ENCODE measurements at places on chromosomes 1 and 21.

GRCh38 chr1:201533836-201534235 is 5.1 kb upstream of the NAV1 start:
- peak; percentile 56 for DNase-seq

- peak; percentile 36 for DNase-seq
Measured at GRCh38 chr1:85447006-85447943, 17.7 kb downstream of the DDAH1 start.

DNA sequence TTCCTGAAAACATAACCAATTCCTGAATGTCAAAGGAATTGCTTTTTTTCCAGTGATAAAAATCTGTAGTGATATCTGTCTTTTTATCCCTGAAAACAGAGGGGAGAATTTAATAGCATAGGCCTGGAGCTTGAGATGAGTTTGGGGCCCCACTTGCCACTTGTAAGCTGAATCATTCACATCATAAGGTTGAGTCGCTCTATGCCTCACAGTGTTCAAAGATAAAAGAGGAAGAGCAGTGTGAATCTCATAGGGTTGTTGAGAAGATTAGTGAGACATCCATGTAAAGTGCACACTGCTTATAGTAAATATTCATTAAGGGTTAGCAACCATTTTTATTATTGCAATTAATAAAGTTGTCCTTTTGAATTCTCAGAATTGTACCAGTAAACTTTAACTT is 271.3 kb downstream of the DNM3 start:
- DNase-seq = no peak

- peak; percentile 52 for DNase-seq
Measured at GRCh38 chr21:34974162-34974981, 74.7 kb downstream of the RUNX1 start.

DNA sequence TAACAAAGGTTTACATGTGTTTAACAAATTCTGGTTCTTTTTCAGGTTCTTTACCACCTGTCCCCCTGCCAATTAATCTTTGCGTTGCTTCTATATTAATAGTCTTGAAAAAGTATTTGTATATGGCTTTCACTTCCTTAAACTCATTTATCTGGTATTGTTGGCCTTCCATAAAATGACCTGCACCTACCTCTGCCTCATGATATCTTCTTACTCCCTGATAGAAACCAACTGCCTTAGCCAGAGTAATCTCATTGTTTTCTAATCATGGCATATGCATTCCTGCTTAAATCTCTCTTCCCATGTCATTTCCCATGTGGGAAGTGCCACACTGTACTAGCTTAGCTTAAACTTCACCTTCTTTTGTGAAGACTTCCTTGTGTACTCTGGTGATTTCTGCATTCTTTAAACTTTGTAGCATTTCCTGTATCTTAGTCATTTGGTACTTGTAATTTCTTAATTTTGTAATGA is 8.7 kb downstream of the SMG7 start:
- DNase-seq = peak; percentile 52

DNA sequence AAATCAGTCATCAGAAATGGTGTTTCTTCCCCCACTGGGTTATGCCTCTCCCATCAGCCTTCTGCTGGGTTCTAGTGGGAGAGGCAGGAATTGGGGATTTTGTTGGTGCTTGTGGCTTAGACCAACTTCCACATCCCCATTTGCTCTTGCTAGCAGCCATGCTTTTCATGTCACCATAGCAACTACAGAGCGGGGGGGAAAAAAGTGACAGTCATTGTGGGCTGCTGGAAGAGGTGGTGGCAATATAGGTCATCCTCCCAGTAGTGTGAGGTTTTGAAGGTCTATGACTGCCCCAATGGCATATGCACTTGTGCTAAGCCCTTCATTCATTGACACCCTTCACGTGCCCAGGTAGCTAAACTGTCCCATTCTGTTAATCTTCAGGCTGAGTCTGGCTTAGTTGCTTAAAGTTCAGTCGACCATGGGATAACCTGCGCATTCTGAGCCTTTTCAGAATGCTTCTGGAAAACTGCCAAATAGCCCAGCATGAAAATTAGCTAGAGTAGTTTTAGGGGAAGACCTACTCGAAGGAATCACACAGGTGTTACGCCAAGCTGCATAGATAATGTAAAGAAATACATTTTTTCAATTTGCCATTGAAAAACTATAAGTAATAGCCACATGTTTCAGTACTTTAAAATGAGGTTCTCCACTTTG is 53.7 kb upstream of the ZNF326 start:
- no peak for DNase-seq

- DNase-seq = peak; percentile 26
Measured at GRCh38 chr1:86779308-86780191, 75.2 kb downstream of the SH3GLB1 start.

DNA sequence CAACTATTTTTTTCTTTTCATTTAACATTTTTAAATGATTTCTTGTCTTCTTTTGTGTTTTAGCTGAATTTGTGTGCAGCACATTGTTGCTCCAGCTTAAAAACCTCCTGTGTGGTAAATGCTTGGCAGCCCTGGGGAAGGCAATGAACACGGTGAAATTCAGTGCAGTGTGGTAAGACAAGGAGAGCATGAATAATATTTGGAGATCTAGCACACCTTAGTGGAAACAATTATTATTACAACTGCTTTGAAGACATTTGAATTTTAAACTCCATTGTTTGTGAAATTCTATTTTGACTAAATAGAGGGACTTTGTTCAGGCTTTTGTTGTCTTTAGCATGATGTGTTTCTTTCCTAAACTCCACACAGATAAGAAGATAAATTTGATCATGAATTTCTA is 242.6 kb upstream of the CXADR start:
- no peak for DNase-seq

DNA sequence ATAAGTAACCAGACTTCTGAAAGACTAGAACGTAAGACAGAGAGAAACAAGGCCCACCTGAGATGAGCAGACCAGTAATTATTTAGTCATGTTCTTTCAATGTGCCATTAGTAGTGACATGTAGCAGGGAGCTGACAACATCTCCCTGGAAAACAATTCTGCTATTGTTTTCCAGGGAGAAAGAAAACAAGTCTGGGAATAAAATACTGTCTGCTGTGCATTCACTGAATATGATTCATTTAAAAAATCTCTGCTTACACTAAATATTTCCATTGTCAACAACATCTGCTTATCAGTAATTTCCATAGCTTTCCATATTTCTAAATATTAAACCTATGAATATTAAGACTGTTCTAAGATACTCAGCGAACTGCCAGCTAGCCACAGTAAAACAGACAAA is 80.0 kb downstream of the VCAM1 start:
- no peak for DNase-seq

- no peak for DNase-seq
Measured at GRCh38 chr1:23610677-23611076, 51.4 kb upstream of the ID3 start.

DNA sequence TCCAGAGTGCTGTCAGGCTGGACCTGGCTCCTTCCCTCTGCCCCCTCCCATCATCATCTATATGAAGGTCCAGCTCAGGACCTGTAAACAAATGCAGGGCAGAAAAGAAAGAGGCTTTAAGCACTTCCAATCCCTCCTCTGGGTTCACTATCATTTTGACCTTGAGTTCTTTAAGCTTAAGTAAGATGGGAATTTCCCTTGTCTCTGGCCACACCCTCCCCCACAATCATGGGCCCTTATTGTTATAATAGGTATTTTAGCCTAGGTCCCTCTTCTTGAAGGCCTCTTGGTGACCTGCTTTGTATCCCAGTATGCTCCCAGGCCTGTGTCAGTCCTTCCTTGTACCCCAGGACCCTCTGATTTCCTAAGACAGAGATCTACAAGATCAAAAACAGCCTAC is 45.1 kb upstream of the EPS15 start:
- DNase-seq = peak; percentile 61

- no peak for DNase-seq
Measured at GRCh38 chr1:116012716-116013115, 36.4 kb downstream of the SLC22A15 start.

DNA sequence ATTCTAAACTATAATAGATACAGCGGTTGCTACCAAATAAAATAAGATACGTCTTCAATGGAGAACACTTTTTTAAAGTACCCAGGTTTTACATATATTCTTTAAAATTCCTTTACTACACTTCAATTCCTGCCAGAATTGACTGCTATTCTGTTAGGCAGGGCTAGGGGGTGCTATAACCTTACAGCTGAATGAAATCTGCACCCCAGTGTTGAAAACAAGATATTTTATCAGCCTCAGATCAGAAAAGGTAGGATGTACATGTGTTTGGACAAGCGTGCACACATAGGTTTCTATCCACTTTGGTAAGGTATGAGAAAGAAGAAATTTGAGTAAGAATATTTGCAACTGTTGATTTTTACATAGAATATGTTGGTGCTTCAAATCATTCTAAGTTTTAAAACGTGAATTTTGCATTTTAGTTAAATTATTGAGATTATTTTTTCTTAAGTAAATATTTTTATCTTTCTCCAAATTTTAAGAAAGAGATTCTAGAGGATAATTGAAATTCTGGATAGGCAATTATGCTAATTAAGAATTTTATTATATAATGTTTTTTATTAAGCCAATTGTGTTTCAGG is 490.8 kb upstream of the ADGRL4 start:
- peak; percentile 42 for DNase-seq

DNA sequence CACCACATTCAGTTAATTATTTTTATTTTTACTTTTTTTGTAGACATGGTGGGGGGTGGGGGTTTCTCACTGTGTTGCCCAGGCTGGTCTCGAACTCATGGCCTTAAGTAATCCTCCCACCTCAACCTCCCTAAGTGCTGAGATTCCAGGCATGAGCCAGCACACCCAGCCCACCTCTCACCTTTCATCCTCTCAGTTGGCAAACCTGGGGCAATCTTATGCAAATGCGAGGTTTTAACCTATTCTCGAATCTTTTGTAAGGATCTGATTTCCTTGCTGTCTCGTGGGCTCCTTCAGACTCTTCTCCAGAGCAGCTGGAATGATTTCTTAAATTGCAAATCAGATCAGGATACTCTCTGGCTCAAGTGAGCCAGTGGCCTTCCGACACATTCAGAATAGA is 7.1 kb upstream of the SLC2A7 start:
- DNase-seq = no peak
